ENCODE measurements at places on chromosomes 11 and 22.

DNA sequence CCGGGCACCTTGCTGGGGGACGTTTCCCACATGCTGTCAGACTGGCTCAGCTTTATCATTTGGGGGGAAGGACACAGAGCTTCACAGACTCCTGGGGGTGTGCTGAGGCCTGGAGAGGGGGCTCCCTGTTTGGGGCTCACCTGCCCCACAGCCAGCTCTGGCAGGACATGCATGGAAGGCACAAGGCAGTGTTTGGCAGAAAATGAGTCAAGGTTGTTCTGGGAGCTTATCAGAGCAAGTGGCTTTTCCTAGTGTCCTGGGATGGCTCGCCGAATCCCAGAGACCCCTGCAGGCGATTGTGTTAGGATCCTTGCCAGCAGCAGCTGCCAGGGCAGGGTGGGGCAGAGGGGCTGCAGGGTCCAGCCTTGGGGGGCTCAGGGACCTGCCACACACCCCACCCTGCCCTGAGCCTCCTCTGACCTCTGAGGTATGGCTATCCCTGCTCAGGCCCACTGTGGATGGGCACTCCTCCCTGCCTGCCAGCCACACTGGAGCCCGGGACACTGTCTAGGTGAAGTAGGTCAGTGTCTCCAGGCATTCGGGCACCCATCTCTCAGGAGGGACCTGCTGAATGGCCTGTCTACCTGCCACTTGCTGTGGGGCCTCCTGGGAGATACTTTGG is 1323.0 kb downstream of the BRD1 start:
- DNase-seq = no peak

GRCh38 chr11:64372802-64373597 is 14.0 kb downstream of the RPS6KA4 start:
- DNase-seq = no peak

- DNase-seq = no peak
Measured at GRCh38 chr22:23688121-23688520, 2.7 kb upstream of the RGL4 start.

GRCh38 chr11:108768370-108768769 is 103.5 kb downstream of the DDX10 start:
- DNase-seq = no peak

DNA sequence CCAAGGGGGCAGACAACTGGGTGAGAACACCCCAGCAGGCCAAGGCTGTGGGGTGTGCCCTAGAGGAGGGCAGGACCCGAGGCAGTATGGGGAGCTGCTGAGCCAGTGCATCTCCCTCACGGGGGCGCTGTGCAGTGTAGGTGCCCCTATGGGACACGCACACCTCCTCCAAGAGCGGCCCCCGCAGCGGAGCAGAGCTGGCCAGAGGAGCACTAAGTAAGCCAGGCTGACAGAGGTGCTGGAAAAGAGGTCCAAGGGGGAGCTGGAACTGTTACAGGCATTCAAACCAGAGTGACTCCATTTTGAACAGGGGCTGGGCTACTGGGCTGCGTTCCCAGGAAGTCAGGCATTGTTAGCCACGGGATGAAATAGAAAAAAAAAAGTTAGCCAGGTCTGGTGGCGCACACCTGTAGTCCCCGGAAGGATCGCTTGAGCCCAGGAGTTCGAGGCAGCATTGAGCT is 41.8 kb downstream of the TST start:
- DNase-seq = peak; percentile 62
